ENCODE measurements at places on chromosomes 2 and 18. TPM values are rescaled to one million over a fixed set of nuclear protein-coding genes. Genes with fewer than 3 reads are reported as not detected.

GRCh38 chr2:208669394-208669793, 262.8 kb downstream of the PTH2R start:
- H3K27me3 ChIP-seq, result no peaks in the 10 kb centered on the region
- H3K27ac ChIP-seq, result no peak overlapping the region
- no peaks in the 10 kb centered on the region for H3K4me1 ChIP-seq
- no peaks in the 10 kb centered on the region for H3K36me3 ChIP-seq
- H3K4me3 ChIP-seq, result no peak overlapping the region

GRCh38 chr18:61575419-61575818, 242.2 kb downstream of the CDH20 start:
- H3K4me1 ChIP-seq, result no peaks in the 10 kb centered on the region
- no peak for DNase-seq
- H3K27ac ChIP-seq, result no peak overlapping the region
- H3K4me3 ChIP-seq, result no peak overlapping the region

- H3K4me3 ChIP-seq, result no peak overlapping the region
- H3K27me3 ChIP-seq, result no peaks in the 10 kb centered on the region
- no peak overlapping the region for H3K27ac ChIP-seq
- DNase-seq, result no peak
Measured at GRCh38 chr18:11260961-11261461, 111.6 kb upstream of the PIEZO2 start.

GRCh38 chr18:76619261-76619620, 124.2 kb upstream of the ZNF516 start:
- H3K27ac ChIP-seq, result peak overlapping the region; percentile 74
- H3K27me3 ChIP-seq, result no peaks in the 10 kb centered on the region
- peaks cover 36% of the 10 kb centered on the region for H3K4me1 ChIP-seq
- DNase-seq, result no peak

DNA sequence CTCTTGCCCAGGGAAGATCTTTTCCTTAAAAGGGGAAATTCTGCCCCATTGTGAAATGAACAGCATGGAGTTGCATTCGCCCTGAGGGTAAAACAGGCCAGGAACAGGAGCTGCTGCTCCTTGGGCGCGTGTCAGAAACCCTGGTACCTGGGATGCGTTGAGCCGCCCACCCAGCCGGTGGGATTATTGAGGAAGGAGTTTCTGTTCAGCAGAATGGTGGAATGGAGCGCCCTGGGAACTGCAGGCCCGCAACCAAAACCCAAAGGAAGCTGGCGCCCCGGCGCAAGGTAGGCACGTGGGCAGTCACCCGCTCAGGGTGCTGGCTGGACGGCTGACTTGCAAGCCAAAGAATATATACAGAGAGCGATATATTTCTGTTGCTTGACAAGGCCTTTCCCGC, 73.5 kb downstream of the MTCL1 start:
- no peak overlapping the region for H3K27ac ChIP-seq
- H3K4me1 ChIP-seq, result no peaks in the 10 kb centered on the region
- no peak for DNase-seq
- no peak overlapping the region for H3K4me3 ChIP-seq
- H3K36me3 ChIP-seq, result no peaks in the 10 kb centered on the region

- H3K27ac ChIP-seq, result peak overlapping the region; percentile 8
- H3K4me3 ChIP-seq, result no peak overlapping the region
- H3K27me3 ChIP-seq, result no peaks in the 10 kb centered on the region
- DNase-seq, result no peak
- H3K36me3 ChIP-seq, result no peaks in the 10 kb centered on the region
Measured at GRCh38 chr2:101340141-101340551, 31.6 kb upstream of the RNF149 start.

- DNase-seq, result no peak
- no peak overlapping the region for H3K4me3 ChIP-seq
- H3K36me3 ChIP-seq, result no peaks in the 10 kb centered on the region
- H3K4me1 ChIP-seq, result peaks cover 23% of the 10 kb centered on the region
Measured at GRCh38 chr18:335733-336132, 67.9 kb upstream of the THOC1 start.

DNA sequence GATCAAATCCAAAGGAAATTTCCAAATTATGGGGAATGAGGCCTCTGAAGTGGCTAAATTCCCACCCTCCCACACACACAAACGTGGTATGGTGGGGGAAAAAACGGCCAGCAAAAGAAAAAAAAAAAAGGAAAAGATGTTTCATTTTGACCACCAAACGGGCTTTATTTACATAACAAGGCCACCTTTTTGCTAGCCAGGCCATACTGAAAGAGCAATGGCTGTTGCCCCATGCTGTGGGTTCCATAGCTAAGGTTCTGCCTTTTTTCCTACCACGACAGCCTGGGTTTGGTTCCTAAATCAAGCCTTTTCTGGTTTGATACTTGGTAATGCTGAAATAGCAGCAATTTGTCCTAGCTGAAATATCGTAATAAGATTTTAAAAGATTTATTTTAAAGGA, 14.0 kb upstream of the IL1B start:
- no peaks in the 10 kb centered on the region for H3K4me1 ChIP-seq
- no peak overlapping the region for H3K4me3 ChIP-seq
- H3K27ac ChIP-seq, result no peak overlapping the region
- H3K27me3 ChIP-seq, result no peaks in the 10 kb centered on the region

- H3K4me3 ChIP-seq, result peak overlapping the region; percentile 38
- H3K27ac ChIP-seq, result no peak overlapping the region
- no peaks in the 10 kb centered on the region for H3K36me3 ChIP-seq
Measured at GRCh38 chr2:31137211-31138036, 816 bp downstream of the GALNT14 start.

DNA sequence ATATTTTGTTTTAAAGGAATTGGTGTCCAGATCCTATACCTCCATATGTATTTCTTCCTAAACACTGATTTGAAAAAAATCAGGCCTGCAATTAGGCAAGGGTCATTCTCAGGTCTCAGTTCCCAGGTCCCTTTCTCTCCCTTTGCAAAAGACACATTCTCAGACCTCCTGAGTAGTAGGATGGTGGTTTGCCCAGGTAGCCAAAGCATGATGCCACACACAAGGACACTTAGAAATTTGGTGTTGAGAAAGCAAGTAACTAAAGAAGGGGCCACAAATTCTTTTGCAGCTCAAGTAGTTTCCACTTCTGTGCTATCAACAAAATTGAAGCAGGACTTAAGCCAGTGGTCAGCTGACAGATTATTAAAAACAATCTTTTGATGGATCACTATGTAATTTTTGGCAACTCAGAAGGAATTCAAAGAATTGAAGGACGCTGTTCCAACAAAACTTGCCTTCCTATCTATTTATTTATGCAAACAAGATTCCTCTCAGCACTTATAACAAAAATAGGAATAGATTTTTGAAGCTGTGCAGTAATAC, 6.6 kb upstream of the MYO5B start:
- peaks cover 3% of the 10 kb centered on the region for H3K27me3 ChIP-seq
- H3K36me3 ChIP-seq, result no peaks in the 10 kb centered on the region
- no peak overlapping the region for H3K27ac ChIP-seq
- H3K4me3 ChIP-seq, result no peak overlapping the region
- DNase-seq, result no peak

- no peaks in the 10 kb centered on the region for H3K4me1 ChIP-seq
- no peaks in the 10 kb centered on the region for H3K27me3 ChIP-seq
- H3K27ac ChIP-seq, result no peak overlapping the region
- no peak overlapping the region for H3K4me3 ChIP-seq
- H3K36me3 ChIP-seq, result no peaks in the 10 kb centered on the region
- DNase-seq, result no peak
Measured at GRCh38 chr2:48673581-48673980, 55.9 kb downstream of the GTF2A1L start.

DNA sequence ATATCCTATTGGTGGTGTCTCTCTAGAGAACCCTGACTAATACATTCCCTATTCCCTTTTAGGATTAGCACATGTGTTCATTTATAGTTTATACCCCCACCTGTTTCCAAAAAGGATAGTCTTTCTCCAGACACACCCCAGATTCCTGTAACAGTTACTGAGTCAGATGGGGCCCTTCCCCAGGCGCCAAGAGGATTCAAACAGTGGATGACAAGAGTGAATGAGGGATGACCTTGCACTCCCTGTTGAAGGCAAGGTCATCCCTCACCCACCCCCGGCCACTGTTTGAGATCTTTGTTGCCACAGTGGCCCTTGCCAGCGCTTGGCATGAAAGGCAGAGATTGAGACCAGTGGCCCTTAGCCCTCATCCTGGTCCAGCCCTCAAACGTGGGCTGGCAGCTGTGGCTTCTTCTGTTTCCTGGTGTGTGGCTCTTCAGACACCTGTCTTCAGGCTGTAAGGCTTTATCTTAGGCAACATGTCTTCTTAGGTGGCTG, 15.3 kb upstream of the REEP1 start:
- no peak for DNase-seq
- no peaks in the 10 kb centered on the region for H3K27me3 ChIP-seq
- no peaks in the 10 kb centered on the region for H3K4me1 ChIP-seq
- H3K27ac ChIP-seq, result no peak overlapping the region
- H3K4me3 ChIP-seq, result no peak overlapping the region

DNA sequence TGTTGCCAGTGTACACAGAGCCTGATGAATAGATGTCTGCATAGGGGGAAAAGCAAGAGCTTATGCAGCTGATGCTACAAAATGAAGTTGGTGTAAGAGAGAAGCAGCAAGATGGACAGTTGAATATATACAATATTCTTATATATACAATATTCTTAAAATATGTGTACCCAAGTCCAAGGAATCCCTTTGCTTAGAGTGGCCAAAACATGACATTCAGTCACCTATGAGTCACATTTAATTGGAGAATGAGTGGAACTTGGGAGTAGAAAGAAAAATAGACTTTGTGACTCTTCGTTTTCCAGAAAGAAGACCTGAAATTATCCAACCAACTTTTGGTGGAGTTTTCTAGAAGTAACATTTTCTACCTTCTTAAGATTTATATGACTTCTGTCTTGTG, 81.8 kb downstream of the SCN9A start:
- no peaks in the 10 kb centered on the region for H3K36me3 ChIP-seq
- no peak overlapping the region for H3K27ac ChIP-seq
- H3K4me3 ChIP-seq, result no peak overlapping the region
- no peaks in the 10 kb centered on the region for H3K27me3 ChIP-seq

Gene MC5R
- not detected for total RNA-seq

Gene C2orf80
- not detected for total RNA-seq

Gene SERPINB11
- not detected for total RNA-seq

Gene CAPN14
- 0.26 TPM for total RNA-seq

Gene FBXO15
- total RNA-seq, result 2.4 TPM

Gene ZAP70
- total RNA-seq, result 8.3 TPM

Gene C18orf63
- 0.16 TPM for total RNA-seq

Gene TRIM54
- not detected for total RNA-seq

Gene B3GNT7
- 32.6 TPM for total RNA-seq

Gene IL1B
- 38.1 TPM for total RNA-seq
